Naive thymus-derived CD8-positive, alpha-beta T cell (primary cell): ENCODE measurements at places on chromosomes 16 and 17. TPM values are rescaled to one million over a fixed set of nuclear protein-coding genes. Genes with fewer than 3 reads are reported as not detected.

The CD19 gene
- total RNA-seq, result 7.6 TPM

The KRTAP1-1 gene
- total RNA-seq, result not detected

The ZPBP2 gene
- 0.38 TPM for total RNA-seq

The SSTR5 gene
- total RNA-seq, result not detected

The MEOX1 gene
- not detected for total RNA-seq

The USP43 gene
- total RNA-seq, result 0.10 TPM

The AKAP10 gene
- 71.9 TPM for total RNA-seq

The ELAC2 gene
- 77.1 TPM for total RNA-seq

The GP1BA gene
- total RNA-seq, result not detected

The ABCC6 gene
- total RNA-seq, result not detected

The CTRL gene
- total RNA-seq, result 12.6 TPM

The ALDH3A1 gene
- not detected for total RNA-seq

The SULT1A2 gene
- 2.1 TPM for total RNA-seq

The MYH1 gene
- total RNA-seq, result not detected

The STH gene
- total RNA-seq, result not detected

The RAD51C gene
- total RNA-seq, result 31.0 TPM

The KCNJ18 gene
- not detected for total RNA-seq

The EIF1 gene
- 1,007 TPM for total RNA-seq

The KRT27 gene
- not detected for total RNA-seq

The SLC38A8 gene
- total RNA-seq, result not detected

The NPIPA8 gene
- 37.5 TPM for total RNA-seq

The ASPSCR1 gene
- 43.0 TPM for total RNA-seq

The G6PC1 gene
- not detected for total RNA-seq

The PLLP gene
- 4.2 TPM for total RNA-seq

The SLC5A10 gene
- not detected for total RNA-seq

The CLEC3A gene
- total RNA-seq, result not detected

The ZNF200 gene
- total RNA-seq, result 25.8 TPM

The SLC16A6 gene
- total RNA-seq, result 6.9 TPM

The AANAT gene
- not detected for total RNA-seq

The MYO15B gene
- 412 TPM for total RNA-seq

The SLFN12L gene
- total RNA-seq, result 51.1 TPM

The ARL5C gene
- not detected for total RNA-seq
